NCI-H1694 treated with DMSO at 0.1 percent for 48 hours (cell line): ENCODE measurements at places on chromosomes 5 and 9.

DNA sequence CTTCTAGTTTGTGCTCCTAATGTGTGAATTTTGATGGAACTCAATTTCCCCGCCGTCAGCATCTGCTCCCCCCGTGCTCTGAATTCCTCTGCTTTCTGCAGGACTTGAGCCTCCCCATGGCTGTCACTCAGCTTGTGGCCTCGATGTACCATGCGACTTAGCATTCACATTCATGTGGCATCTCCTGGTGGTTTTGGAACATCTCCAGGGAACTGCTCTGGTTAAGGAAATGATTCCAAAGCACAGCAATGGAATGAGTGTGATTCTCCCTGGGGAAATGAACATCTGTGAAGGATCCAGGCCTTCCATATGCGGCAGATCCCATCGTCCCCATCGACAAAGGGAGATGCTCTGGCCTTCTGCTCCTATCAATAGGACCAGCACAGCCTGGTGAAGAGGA, 119.0 kb downstream of the ENTREP1 start:
- DNase-seq, result no peak

- no peak for DNase-seq
Measured at GRCh38 chr5:103546858-103547257, 15.7 kb downstream of the NUDT12 start.

- no peak for DNase-seq
Measured at GRCh38 chr5:73853091-73853490, 227.1 kb downstream of the ARHGEF28 start.

DNA sequence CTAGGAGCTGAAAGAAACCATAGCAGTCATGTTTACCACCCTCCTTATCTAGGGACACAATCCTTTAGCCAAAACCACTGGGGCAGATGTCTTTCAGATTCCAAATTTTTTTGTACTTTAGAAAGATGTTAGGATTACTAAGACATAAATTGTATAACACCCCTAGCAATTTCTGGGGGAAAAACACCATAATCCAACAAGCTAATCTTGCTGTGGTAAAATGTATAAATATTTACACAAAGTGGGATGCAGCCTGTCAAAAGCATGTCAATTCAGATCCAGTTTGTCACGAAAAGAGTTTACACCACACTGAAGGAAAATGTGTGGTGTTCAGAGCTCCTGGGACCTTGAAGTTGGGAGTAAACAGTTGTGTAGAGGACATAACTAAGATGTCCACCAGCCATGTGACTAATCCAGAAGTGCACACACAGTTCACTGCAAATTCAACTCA, 274.3 kb downstream of the ADAMTSL1 start:
- DNase-seq, result no peak

- DNase-seq, result no peak
Measured at GRCh38 chr5:118461436-118461835, 526.9 kb downstream of the DTWD2 start.

- no peak for DNase-seq
Measured at GRCh38 chr9:12554636-12555035, 138.5 kb upstream of the TYRP1 start.

DNA sequence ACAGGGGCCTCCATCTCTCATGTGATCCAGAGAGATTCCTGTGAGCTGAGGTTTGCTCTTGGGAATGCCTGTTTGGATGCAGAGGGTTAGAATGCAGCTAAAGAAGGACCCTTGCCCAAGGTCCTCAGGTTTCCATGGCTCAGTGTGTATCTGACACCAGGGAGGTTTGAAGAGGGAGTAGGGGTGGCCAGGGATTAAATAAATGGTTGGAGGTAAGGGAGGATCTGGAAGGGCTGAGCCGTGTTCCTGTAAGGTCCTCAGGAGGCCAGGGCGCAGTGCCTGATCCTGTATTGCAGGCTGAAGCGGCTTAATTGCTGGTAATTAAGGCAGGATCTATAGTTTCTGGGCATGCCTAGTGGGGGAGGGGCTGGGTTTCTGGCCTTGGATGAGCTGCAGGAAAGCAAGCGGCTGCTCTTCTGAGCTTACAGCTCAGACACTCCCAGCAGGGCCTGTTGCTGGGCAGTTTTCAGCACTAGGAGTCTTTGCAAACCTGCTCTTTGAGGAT, 41.5 kb upstream of the MAP1B start:
- DNase-seq, result peak; percentile 52

- no peak for DNase-seq
Measured at GRCh38 chr5:91048073-91048472, 335.0 kb downstream of the ARRDC3 start.

GRCh38 chr9:75069171-75069570, 18.8 kb downstream of the NMRK1 start:
- DNase-seq, result no peak

DNA sequence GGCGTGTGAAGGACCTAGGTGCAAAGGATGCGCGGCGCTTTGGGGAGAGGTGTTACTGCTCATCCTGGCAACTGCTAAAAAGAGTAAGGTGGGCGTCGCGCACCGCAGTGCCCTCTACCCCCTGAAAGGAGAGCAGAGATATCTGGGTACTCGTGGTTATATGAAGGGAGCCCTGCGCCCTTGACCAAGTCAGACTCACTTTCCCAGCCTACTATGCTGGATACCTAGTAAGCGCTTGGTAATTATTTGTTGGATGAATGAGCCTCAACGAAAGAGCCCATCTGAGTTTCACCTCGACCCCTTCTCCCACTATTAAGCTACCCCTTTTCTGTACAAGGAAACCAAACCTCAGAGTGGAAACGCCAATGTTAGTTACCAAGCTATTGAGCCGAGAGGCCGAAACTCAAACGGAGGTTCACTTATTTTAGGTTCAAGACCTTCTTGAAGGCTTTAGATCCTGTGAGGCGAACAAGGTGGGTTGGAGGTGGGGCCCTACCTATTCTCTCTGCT, 8.0 kb downstream of the LHX6 start:
- no peak for DNase-seq

DNA sequence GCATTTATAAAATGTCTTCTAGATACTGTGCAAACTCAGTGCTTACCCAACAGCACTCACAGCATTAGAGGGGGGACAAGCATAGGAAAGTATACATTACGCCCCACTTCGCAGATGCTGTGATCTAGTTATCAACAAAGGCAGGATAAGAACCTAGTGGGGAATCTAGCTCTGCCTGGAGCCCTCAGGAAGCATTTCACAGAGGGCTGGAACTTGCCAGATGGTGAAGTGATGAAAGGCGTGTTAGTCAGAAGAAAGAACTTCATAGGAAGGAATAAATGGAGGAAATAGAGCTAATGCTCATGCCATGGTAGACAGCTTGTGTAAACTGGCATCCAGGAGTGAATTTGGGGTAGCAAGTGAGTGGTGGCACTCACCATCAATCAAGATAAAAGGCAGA, 25.8 kb downstream of the DIRAS2 start:
- DNase-seq, result no peak

DNA sequence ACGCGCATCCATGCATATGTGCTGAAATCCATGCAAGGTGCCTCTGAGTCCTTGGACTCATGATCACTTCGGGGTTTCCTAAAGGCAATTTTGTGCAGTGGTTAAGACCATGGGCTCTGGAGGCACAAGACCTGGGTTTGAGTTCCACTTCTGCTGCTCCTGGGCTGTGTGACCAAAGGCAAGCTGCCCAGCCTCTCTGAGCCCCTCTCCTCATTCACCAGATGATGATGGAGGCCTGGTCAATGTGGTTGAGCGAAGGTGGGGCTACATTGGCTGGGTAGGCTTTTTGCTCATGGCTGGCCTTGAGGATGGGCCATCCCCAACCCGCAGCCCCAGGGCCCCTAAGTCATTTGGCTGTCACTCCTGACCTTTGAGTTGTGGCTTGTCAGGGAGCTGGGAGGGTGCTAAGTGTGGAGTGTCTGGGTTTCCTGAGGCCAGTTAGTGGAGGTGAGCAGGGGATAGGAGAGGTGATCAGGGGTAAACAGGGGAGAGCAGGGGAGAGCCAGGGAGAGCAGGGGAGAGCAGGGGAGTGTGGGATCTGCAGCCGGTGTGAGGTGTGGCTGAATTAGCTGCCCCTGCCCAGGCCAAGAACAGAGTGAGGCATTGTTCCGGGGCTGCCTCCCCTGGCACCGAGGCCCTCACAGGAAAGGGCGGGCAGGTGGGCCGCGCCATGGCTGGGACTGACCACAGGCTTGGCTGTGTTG, 64.6 kb upstream of the SYNPO start:
- no peak for DNase-seq

DNA sequence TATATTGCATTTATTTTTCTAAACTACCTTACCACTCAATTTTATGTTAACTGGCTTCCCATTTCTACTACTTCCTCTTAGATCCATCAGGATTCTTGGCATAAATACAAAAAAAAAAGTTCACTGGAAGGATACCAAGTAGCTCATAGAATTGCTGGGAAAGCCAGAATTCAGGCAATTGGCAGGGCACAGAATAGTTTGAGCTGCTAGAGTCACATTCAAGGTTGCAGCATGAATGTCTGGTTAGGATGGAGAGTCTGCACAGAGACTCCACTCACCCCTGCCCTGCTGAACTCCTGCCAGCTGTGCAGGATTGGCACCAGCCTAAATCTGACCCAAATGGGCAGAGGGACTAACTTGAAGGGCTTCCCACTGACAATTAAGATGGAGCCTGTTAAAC, 4.9 kb upstream of the AMACR start:
- DNase-seq, result no peak

DNA sequence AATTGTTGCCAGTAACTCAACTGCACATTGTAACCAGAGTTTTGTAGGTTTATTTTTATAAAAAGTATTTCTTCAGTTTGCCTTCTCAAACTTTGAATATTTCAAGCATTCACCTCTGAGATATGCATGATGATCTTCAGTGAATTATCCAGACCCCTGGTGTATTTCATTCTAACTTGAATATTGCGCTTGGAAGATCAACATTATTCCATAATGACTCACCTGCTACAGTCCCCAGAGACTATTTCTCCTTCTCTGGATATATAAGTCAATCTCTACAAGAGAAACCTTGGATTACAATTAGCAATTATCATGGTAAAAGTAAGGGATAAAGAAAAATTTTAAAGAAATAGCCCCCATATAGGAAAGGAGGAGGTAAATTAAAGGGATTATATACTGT, 1041.0 kb downstream of the TLE1 start:
- DNase-seq, result no peak

DNA sequence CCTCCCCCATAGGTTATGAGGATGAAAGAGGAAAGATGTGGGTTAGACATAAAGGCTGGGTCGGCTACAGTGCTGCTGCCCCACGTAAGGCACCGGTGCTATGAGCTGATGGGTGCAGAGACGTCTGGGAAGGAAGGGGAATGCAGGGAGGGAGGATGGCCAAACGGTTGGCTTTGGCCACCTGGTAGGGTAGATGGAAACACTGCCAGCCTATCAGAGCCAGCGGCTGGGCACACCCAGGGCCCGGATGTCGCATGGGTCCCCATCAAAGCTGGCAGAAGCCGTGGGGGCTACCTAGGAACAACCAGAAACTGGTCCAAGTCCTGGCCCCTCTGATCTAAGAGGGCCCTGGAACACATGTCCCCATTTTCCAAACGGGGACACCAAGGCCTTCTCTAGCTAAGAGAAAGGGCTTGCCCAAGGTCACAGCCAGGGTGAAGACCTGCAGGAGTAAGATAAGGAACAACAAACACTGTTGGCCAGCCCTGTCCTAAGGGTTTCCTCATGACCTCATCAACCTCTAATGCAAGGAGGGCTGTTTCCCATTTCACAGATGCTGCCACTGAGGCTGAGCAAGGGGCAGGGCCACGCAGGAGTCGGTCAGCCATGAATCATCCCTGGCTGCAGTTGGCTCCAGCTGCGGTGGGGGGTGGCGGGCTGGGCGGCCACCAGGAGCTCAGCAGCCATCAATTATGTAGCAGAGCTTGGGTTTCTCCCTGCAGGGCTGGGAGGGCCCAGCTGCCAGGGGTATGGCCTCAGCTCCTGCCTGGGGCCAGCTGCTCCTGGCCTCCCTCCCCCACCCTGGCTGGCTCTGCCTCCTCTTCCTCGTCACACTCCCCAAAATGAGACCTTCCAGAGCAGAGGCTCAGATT, 4.9 kb downstream of the SH3GLB2 start:
- no peak for DNase-seq

DNA sequence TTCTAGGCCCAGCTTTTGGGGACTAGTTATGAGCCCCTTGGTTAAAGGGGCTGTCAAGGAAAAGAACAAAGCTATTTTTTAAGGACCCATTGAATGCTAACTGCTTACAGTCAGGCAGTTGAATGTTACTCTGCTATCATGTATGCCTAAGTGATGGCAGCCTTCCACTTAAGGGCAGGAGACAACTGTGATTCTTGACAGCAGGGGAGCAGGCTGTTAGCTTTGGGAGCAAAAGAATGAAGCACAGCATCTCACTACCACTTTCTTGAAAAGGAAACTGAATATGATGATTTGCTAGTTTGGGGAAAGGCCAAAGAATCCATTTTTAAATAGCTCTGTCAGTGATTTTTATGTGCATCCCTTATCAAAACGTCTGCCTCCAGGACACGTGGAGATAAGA, 221.6 kb downstream of the SH3GL2 start:
- no peak for DNase-seq

GRCh38 chr9:105421154-105421553, 26.7 kb upstream of the FSD1L start:
- no peak for DNase-seq

GRCh38 chr9:1875251-1875851, 139.8 kb upstream of the SMARCA2 start:
- DNase-seq, result no peak

GRCh38 chr9:12155401-12156134, 537.6 kb upstream of the TYRP1 start:
- no peak for DNase-seq

- no peak for DNase-seq
Measured at GRCh38 chr5:113293975-113294310, 140.8 kb downstream of the TSSK1B start.

- no peak for DNase-seq
Measured at GRCh38 chr5:178334861-178335260, 102.3 kb upstream of the PHYKPL start.

DNA sequence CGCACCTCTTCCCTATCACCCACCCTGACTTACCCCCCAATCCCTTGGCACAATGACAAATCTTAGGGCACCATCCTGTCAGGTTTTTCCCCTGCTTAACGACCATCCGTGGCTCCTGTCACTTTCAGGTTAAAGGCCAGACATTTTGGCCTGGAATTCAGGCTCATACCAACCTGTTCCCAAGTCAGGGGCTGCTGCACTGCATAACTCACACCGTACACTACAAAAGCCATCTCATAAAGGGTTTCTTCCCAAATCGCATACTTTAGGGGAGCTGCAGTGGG, 7.5 kb upstream of the AKNA start:
- DNase-seq, result no peak

- no peak for DNase-seq
Measured at GRCh38 chr5:93407454-93407853, 173.6 kb downstream of the NR2F1-AS1 start.

- no peak for DNase-seq
Measured at GRCh38 chr5:159877894-159878448, 38.3 kb upstream of the ADRA1B start.

- DNase-seq, result peak; percentile 25
Measured at GRCh38 chr9:76302947-76303550, 91.2 kb downstream of the RFK start.
